ENCODE measurements at places on chromosomes 12 and 14.

- DNase-seq = no peak
Observed at GRCh38 chr12:72869024-72869423, 596.9 kb downstream of the TRHDE start.

DNA sequence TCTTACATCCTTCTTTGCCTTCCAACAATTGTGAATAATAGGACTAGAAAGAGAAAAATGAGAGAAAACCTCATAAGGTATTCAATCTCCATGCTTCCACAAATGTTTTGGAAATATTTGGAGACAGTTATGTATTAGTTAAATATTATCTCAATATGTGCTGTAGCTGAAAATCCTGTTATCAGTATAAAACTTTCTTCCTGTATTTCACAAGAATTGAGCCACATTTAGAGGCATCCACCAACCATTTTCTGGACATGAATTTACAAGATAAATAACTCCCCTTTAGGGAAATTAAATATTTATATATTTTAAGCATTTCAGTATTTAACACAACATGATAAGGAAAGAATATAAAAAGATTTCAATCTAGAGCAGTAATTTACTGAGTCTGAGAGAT, 200.3 kb downstream of the GPHN start:
- no peak for DNase-seq

DNA sequence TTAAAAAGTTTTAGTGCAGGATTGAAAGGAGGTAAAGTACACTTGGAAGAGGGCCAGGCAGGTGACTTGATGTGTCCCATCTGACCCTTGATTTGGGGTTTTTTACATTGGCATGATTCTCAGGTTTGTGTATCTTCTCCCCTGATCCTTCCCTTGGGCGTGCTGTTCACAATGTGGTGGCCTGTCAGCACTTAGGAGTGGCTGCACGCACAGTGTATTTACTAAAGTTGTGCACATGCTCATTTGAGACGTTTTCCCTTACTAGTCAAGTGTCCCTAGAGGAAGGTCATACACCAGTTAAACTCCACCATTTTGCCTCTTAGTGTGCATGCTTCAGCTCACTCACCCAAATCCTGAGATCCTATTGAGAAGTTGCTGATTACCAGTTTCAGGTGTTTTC, 145.7 kb upstream of the PLEKHA5 start:
- DNase-seq = no peak

- DNase-seq = no peak
Observed at GRCh38 chr14:99034711-99035171, 237.3 kb downstream of the BCL11B start.

DNA sequence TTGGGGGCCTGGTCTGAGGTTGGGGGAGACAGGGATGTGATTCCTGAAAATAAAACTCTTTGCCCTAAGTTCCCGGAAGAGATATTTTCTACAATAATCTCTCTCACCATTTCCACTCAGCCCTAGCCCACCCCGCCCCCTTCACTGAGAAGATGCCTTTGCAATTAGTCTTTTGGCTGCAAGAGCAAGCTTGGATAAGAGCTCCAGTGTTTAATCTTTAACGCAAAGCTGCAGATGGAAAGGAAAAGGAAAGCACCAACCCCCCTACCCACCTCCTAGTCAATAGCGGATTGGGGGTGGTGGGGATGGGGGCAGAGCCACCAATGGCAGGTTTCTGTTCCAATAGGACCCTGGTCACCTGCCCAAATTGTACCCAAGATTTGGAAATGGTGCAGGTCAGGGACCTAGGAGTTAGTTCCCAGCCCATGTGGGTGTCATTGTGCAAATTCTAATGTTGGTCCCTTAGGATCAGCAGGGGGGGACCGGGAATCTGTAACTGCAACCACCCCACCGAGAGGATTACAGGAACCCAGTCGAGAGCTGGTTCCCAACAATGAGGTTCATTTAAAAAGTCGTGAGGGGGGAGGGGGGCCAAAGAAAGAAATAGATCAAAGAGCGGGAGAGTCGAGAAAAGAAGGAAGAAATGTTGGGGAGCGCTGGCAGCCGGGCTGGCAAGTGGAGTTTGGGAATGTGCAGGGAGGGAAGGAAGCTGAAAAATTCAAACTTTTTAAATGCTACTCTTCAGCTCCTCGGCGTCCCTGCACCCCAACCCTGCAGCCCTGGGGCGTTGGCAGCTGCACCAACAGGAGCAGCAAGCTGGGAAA, 1.6 kb downstream of the ZFP36L1 start:
- no peak for DNase-seq

GRCh38 chr14:93033084-93033982, 82.4 kb downstream of the ITPK1 start:
- DNase-seq = no peak

- DNase-seq = no peak
Observed at GRCh38 chr14:96587823-96588385, 85.7 kb downstream of the PAPOLA start.

- DNase-seq = no peak
Observed at GRCh38 chr12:3035815-3036702, 41.1 kb upstream of the TSPAN9 start.

DNA sequence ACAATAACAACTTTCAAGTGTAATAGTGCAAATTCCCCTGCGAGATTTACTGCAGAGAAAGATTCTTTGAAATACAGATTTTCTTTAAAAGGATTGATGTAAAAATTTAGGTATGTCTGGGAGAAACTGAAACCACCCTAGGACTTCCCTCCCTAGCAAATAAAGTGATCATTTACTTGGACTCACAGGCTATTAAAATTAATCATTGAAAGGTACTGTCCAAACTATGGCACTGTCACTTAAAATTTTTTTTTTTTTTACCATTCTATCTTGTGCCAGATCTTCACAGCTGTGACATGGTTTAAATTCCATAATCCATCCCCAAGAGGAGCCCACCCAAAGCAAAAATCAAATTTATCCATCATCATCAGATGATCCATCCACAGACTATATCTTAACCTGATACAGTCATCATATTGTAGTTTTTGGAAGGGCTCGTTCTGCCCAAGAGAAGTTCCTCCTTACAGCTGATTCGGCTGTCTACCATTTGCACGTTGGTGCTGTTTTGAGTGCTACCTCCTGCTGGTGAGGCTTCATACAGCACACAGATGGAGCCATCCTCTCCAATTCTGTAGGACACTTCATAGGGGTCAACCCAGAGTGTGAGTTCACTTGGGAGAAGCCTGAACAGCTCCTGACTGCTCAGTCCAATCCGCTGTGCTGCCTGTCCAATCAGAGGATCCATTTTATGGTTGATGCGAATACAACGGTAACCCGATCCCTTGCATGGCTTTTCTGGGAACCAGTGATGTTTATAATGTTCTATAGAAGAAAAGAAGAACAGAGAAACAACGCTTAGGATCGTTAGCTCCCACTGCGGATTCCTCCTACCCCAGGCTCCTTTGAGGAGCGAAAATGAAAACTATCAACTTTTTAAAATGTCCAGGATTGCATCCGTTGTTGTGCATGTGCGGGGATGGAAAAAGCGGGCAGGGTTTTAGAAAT, 1.7 kb downstream of the BTG1 start:
- DNase-seq = peak; percentile 44

DNA sequence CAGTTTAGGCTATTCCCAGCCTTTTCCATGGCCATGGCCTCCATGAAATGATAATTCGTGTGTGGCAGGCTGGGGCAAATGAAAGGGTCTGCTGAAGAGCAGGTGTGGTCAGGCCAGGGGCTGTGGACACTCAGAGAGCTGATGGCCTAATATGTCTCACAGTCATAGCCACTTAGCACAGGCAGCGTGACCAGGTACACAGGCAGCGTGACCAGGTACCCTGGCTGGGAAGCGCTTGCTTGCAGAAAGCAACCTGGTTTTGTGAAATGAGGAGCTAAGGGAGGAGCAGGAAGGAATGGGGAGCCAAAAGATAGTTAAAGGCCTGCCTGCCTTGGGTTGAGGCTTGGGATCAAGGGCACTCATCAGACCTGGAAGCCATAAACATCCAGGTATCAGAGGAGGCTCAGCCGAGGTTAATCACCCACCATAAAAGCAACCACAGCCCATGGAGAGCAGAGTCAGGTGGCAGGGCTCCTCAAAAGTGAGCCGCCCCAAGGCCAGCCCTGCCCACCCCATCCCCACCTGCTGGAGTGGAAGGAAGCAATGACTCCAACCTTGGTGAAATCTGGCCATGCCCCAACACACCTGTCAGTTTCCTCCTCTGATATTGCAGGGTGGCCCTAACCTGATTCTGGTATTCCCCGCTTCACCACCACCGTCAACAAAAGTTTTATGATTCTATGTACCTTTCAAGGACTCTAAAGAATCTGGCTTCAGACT, 8.0 kb upstream of the KRT8 start:
- no peak for DNase-seq

GRCh38 chr12:92726850-92727249, 24.1 kb downstream of the PLEKHG7 start:
- DNase-seq = no peak

DNA sequence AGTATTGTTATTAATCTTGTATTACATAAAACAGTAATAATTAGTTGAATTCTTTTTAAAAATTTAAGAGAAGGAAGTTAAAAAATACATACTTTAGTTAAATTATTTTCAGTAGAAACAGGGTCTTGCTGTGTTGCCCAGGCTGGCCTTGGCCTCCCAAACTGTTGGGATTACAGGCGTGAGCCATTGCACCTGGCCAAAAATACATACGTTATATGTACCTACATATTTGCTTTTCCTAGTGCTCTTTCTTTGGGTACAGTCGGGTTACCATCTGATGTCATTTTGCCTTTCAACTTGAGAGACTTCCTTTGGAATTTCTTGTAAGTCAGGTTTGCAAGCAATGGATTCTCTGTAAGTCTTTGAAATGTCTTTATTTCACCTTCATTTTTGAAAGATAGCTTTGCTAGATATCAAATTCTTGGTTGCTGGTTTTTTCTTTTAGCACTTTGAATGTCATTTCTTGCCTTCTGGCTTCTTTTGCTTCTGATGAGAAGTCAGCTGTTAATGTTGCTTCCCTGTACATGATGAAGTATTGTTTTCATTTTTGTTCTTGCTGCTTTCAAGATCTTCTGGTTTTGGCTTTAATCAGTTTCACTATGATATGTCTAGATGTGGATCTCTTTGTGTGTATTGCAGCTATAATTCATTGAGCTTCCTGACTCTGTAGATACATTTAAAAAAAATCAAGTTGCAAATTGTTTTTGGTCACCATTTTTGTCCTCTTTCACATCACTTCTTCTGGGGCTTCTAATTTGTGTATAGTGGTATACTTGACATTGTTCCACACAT, 84.4 kb downstream of the SPATS2 start:
- no peak for DNase-seq

- no peak for DNase-seq
Observed at GRCh38 chr14:87066221-87066817, 926.7 kb downstream of the GALC start.

DNA sequence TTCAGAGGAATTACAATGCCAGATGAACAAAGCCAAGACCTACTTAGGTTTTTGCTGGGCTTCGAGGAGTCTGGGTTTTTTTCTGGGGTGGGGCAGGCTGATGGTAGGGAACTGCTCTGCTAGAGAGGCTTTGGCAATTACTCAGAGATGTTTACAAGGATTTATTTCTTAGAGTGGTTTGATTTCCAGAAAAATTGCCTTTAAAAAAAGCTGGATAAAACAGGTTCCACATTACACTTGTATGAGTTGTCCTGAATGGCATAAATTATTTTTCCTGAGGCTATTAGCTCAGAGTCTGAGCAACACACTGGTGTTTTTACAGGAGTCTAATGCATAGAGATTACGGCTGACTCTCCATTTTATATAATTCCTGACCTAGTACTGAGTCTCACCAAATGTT, 118.5 kb upstream of the FRMD6 start:
- no peak for DNase-seq

DNA sequence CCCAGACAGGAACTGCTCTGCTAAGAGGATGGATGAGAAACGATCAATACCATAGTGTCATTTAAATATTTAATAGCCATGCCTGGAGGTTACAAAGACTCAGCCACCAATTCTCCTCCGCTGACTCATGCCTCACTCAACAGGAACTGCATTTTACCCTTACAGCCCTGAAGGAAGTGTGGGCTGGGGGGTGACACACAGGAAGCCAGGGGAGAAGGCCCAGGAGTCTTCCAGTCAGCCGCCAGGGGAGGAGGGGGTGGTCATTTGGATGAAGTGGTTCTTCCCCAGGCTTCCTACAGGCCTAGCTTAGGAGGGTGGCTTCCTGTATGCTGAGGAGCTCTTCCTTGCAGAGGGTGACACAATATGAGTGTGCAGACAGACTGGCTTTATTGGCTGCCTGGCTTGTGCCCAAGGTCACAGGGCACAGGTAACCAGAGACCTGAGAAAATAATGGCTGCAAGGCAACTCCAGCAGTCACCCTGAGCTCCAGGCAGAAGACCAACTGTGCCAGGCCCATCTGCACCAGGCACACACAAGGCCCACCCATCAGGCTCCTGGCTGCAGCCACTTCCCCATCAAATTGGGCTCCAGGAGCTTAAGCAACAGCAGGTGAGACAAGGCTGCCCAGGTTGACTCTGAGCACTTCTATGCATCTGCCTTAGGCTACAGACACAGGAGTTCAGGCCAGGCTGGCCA, 30.6 kb upstream of the RPLP0 start:
- DNase-seq = peak; percentile 57

GRCh38 chr14:103271189-103271588, 62.8 kb upstream of the EIF5 start:
- no peak for DNase-seq
